AG09319 (cell line): ENCODE measurements at places on chromosomes 5 and 9.

DNA sequence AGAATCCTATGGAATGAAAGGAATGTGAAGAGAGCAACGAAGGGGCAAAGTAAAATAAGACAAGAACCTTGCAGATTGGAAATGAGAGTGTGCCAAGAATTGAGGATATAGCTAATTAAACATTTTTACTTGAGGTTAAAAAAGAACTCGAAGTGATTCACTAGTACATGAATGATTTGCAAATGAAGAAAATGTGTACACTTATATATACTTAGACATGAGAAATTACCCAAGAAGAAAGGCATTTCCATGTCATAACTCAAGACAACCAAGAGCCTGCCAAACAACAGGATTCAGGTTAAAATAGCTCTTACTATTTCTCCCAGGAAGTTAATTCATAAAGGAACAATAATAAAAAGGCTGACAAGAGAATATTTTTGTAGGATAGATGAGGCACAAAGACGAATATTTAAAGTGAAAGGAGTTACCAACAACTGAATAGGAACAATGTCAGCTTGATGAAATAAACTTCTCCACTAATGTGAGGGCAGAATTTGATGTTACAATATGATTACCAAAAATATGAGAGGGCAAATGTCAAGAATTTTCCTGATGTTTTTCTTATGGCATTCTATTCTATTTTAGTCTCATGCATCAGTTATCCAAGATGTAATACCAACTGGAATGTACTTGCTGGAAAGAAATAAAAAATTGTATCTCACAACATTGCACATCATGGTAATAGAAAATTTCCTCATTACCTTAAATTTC, 18.9 kb upstream of the NPR3 start:
- DNase-seq, result peak; percentile 53

GRCh38 chr9:10863476-10863875, 250.7 kb upstream of the PTPRD start:
- DNase-seq, result no peak

- no peak for DNase-seq
Observed at GRCh38 chr9:132943651-132944293, 644 bp downstream of the TSC1 start.

- DNase-seq, result no peak
Observed at GRCh38 chr5:170184737-170185136, 48.0 kb upstream of the C5orf58 start.

- no peak for DNase-seq
Observed at GRCh38 chr5:178314061-178314660, 81.6 kb upstream of the PHYKPL start.

GRCh38 chr5:113212244-113212920, 222.4 kb downstream of the TSSK1B start:
- no peak for DNase-seq

- peak; percentile 22 for DNase-seq
Observed at GRCh38 chr5:62115014-62115413, 191.0 kb upstream of the KIF2A start.

DNA sequence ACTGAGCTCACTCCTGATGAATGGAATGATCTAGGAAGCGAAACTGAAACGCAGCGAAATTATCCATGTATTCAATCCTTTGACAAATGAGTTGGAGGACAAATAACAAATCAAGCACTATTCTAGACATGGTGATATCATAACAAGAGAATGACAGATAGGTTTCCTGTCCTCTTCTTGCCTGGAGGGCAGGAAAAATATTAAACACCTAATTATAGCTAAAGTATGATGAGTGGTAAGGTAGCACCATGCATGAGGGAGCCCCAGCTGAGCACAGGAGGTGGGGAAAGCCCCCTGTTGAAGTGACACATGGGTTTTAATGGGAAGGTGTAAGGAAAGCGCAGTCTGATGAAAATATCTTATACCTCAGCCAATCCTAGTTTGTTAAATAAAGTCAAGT, 225.2 kb downstream of the NPR3 start:
- no peak for DNase-seq

GRCh38 chr9:21415493-21416267, 6.8 kb downstream of the IFNA8 start:
- no peak for DNase-seq

DNA sequence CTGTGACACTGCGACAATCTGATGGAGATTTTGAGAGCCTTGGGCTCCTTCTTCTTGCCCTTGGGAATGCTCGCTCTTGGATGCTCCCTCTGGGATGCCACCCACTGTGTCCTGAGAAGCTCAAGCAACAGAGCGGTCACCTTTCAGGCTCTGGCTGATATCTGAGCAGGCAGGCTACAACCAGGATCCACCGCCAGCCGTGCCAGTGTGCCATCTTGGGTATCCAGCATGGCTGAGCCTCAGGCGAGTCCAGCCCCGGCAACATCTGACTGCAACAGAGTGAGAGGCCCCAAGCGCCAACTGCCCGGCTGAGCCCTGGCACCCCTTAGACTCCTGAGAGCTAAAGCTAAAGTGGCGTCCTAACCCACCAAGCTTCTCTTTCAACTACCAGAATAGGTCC, 202.1 kb downstream of the IRX2 start:
- DNase-seq, result no peak

GRCh38 chr5:10452768-10453331, 11.2 kb downstream of the ROPN1L start:
- peak; percentile 68 for DNase-seq

DNA sequence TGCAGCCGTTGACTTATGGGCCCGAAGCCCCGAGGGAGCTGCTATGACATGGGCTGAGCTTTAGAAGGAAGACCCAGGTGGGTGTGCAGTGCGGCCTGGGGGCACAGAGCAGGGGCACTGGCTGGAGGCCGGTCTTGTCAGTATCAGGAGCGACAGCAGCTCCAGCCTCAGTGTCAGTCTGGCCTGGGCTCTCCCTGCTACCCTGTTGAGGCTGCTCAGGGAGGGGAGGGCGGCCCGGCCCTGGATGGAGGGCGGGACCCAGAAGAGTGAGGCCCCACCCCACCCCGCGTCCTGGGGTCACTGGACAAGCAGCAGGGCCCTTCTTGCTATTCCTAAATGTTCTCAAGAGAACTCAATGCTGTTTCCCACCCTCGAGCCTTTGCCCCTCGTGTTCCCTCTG, 18.0 kb downstream of the GFI1B start:
- no peak for DNase-seq

DNA sequence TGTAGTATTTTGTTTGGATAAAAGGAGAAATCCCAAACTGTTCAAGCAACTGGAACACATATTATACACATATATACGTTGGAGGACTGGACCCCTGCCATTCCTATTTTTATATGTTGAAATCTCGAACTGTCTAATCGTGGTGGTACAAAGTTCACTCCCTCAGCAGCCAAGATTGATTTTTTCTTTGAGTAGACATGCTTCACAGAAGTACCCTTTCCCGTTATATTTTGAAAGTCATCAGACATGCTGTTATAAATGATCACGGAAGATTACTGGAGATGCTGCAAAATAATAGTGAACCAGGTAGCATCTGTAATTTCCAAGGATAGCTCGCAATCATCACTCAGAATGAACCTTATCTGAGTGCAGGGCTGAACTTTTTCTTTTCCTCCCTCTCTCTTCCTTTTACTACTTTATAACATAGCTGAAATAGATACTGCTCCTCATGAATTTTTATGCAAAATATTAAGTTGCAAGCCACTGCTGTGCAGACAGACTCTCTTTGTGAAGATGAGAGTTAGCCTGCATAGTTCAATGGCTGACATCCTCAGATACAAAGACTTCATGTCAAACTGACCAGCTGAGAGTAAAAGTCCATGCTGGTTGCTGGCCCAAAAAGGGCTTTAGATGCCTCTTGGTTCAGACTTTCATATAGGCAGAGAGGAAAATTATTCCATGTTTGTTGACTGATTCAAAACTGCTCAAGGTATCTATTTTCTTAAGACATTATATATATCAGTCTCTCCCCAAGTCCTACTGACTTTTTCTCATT, 451.9 kb downstream of the TMEM38B start:
- DNase-seq, result no peak

- no peak for DNase-seq
Observed at GRCh38 chr5:151740958-151741373, 17.5 kb downstream of the ATOX1 start.

DNA sequence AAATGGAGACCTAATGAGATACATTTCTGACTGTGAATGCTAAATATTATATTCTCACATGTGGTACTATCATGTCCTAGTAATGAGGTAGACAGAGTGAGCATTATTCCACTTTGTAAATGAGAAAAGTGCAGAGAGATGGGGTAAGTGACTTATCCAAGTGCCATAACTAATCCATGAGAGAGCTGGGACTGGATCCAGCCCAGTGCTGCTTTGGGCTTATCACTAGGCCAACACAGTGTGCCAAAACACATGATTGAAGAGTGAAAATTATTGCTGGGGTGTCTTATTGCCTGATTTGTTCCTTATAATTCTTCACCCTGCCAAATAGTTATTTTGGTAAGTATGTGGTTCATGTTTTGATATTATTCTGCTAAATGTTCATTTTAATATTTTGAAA, 442.2 kb upstream of the GRAMD2B start:
- no peak for DNase-seq

DNA sequence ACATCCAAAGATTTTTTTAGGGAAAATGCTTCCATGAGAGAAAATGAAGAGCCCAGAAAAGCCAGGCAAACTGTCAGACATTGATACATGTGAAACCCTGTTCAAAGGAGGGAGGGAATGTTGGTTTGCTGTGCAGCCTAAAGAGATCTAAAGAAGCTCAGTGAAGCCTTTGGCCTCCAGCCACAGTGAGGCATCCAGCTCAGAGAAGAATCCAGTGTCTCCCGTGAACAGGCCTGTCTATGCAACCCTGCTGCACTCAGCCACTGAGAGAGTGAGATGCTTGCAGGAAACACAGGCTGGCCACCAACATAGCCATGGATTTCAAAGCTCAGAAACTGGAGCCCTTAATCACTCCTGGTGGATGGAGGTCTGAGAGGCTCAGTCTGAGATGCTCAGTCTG, 171.4 kb upstream of the PLCXD3 start:
- no peak for DNase-seq

GRCh38 chr5:139660923-139661814, 13.0 kb downstream of the CXXC5 start:
- DNase-seq, result peak; percentile 84

GRCh38 chr5:10262995-10263394, 12.9 kb downstream of the CCT5 start:
- DNase-seq, result no peak

GRCh38 chr5:159440235-159440634, 109.9 kb upstream of the IL12B start:
- no peak for DNase-seq

DNA sequence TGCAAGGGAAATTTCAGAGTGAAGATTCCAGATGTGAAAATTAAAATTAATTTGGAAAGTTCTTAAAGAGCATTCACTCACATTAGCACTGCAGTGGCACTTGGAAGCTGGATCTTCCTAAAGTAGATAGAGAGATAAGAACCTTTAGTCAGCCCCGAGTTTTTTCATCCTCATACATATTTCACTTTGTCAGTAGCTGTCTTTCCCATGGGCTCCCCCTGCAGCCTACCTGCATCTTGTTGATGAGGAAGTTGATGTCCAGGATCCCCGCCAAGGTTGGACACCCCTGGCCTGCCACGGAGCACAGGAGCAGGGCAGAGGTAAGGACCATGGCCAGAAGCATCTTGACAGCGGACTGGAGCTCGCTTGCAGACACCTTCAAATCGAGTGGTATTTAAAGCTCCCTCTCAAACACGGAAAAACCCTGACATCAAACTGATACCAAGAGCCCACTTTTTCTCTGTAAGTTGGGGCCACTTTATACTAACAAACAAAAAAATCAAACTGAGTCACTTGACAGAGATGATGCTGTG, at the start of gene IL9:
IL9 (minus strand) TSS at position 368 of the 533 bp plus-strand sequence; CDS start at position 343, 25 bp downstream.
- DNase-seq, result no peak

DNA sequence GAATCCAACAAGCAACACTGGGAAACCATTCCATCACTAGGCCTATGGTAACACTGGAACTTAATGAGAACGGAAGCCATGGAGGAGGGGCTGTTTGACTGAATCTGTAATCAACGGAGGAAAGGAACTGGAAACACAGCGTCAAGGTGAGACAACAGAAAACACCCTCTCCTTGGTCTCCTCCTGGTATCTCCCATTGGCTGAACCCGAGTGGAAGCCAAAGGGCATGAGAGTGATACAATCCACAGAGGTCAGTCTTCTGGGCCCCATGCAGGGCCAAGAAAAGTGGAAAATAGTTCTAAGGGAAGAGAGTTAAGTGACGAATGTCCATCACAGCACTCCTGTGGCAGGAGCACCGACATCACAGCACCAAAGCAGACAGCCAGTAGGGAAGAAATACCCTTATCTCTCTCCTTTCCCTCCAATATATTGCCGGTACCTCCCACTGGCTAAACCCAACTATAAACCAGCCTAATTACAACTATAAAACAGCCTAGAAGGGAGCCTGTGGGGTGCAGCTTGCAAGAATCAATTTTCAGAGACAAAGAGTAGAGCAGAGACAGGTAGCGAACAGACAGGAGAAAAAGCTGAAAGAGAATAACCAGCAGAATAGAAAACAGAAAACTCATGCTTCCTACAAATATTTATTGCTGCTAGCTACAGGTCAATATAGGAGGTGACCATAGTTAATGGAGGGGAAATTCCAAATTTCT, 107.4 kb upstream of the IFNE start:
- DNase-seq, result no peak
